ENCODE measurements at places on chromosomes 16 and 17.

GRCh38 chr17:50173335-50173941, 7.6 kb downstream of the SGCA start:
- DNase-seq: no peak

GRCh38 chr16:65445313-65446260, 323.7 kb upstream of the CDH11 start:
- DNase-seq: no peak

DNA sequence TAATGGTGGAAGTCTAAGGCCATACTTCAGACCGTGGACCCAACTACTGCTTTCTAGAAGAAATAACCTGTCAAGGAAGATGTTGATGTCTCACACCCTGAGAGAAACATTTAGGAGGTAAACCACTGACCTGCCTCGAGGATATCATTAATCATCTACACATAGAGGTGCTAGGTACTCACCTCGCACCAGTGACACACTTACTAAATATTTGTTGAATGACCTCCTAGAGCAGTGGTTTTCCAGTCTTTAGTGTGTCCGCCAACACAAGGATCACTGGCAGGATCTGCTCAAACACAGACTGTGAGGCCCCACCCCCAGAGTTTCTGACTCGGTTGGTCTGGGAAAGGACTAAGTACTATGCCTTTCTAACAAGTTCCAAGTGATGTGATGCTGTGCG, 197.4 kb upstream of the CACNG5 start:
- no peak for DNase-seq

DNA sequence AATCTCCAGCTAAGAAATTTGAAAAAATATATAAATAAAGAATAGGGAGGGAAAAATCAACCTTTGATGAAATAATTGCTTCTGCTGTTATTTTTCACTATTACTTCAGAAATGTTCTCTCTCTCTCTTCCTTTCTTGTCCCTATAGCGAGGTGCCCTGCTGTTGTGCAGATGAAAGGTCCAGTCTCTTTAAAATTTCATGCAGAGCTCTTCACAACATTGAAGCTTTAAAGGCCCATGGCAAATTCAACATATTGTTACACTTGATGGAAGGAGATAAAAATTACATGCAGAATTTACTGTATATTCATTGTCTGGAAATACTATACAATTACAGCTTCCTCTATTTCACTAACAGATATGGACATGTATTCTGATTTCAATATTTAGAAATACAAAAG, 86.4 kb upstream of the PSMD7 start:
- no peak for DNase-seq

GRCh38 chr17:5050278-5050677, 15.1 kb upstream of the SLC52A1 start:
- no peak for DNase-seq

DNA sequence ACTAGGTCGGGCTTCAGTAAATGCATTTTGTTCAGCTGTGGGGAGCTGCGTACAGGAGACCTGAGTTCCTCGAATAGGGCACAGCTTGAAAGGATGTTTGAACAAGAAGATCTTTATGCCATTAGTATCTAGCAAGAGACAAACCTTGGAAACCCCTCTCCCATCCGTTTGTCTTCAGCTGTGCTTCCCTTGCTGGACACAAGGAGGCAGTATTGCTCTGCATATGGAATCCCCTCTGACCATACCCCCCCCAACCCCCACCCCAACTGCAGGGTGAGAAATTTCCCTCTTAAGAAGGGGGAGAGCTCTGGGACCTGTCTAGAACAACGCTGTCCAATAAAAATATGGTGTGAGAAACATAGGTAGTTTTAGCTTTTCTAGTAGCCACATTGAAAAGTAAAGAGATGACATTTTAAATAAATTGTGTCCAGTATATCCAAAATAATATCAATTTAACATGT, 1.6 kb downstream of the MRM1 start:
- peak; percentile 87 for DNase-seq

DNA sequence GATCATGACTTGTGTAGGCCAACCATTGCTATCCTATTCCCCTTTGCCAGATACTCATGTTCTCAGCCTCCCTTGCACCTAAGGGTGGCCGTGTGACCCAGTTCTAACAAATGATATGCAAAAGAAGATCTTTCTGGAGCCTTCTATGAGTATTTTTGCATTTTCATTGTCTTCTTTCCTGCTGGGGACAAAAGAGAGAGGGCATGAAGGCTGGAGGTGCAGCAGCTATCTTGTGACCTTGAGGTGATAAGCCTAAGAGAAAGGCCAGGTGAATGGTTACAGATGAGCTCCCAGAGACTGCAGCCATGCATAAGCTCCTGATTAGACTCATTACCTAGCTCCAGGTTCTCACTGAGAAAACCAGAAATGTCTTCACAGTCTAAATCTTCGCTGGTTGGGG, 38.8 kb upstream of the PRKCB start:
- DNase-seq: no peak

GRCh38 chr17:29068818-29069217, 25.9 kb downstream of the PIPOX start:
- no peak for DNase-seq

DNA sequence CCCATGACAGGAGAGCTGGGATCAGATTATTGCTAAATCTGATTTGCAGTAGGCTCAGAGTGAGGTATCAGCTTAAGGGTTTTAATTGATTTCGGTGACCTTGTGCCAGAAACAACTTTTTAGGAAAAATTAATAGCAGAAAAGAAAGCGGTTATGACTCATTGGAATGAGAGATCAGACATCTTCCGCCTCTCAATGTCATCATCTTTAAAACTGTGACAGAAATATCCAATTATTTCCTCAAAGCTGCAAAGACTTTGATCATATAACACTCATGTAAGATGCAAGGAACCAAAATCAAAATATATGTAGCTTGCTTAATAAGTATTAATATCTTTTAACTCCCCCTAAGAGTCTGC, 190.1 kb upstream of the FOXF1 start:
- no peak for DNase-seq

DNA sequence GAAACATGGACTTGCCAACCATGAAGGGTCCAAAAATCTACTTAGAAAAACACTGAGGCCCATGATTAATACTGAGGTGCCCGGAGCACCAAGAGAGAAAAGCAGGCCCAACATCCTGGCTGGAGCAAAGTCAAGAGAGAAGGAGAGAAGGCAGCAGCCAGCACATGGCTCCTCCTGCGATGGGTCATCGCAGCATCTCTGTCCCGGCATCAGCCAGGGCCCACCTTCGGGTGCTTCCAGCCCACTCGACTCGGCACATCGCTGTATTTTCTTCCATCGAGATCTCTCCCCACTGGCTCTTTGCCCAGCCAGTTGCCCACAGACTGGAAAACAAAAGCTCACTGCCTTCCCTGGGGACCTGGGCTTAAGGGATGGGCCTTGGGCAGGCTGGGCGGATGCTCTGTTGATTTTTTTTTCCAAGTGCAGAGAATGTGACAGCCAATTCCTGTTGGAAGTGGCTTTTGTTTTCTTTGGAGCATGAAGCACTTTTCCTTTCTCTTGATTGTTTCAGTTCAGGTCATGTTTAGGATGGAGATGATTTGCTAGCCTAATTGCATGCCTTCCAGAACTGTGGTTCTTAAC, 58.1 kb downstream of the CYB5B start:
- DNase-seq: no peak

DNA sequence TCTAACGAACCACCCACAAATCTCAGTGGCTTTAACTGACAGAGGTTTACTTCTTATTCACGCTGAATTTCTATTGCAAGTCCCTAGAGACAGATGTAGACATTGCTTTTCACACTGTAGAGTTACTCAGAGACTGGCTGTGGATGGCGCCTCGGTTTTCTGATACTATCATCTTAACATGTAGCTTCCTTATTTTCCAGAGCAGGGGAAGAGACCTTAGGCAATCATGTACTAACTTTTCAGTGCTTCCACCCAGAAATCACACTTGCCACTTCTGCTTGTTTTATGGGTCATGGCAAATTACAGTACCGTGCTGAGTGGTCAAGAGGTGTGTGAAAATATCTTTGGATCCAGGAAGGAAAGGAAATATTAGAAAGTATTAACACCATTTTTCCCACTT, 65.4 kb downstream of the MAF start:
- no peak for DNase-seq

- DNase-seq: no peak
Observed at GRCh38 chr16:86831366-86831765, 253.0 kb downstream of the FOXL1 start.

- no peak for DNase-seq
Observed at GRCh38 chr16:85313526-85314301, 201.4 kb upstream of the CIBAR2 start.

- DNase-seq: no peak
Observed at GRCh38 chr17:76545918-76546555, 6.2 kb downstream of the PRCD start.

GRCh38 chr17:39813631-39814030, 50.5 kb downstream of the IKZF3 start:
- DNase-seq: peak; percentile 75

DNA sequence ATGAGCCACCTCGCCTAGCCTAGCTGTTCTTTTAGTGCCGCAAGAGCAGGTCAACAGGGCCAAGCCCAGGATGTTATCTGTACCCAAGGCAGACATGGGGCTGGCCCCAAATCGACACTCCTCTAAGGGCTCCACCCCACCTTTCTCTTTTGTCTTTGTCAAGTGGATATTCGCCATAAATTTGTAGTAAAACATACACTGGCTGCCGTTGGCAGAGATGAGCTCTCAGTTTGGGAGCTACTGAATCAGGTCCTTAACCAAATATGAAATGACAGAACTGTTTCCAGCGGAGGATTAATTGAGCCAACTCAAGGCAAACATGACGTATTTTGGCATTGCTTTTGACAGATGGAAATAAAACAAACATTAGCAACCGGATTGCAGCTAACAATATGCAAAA, 556.9 kb upstream of the CDH5 start:
- no peak for DNase-seq

- no peak for DNase-seq
Observed at GRCh38 chr17:59846394-59847165, 46.2 kb downstream of the TUBD1 start.

DNA sequence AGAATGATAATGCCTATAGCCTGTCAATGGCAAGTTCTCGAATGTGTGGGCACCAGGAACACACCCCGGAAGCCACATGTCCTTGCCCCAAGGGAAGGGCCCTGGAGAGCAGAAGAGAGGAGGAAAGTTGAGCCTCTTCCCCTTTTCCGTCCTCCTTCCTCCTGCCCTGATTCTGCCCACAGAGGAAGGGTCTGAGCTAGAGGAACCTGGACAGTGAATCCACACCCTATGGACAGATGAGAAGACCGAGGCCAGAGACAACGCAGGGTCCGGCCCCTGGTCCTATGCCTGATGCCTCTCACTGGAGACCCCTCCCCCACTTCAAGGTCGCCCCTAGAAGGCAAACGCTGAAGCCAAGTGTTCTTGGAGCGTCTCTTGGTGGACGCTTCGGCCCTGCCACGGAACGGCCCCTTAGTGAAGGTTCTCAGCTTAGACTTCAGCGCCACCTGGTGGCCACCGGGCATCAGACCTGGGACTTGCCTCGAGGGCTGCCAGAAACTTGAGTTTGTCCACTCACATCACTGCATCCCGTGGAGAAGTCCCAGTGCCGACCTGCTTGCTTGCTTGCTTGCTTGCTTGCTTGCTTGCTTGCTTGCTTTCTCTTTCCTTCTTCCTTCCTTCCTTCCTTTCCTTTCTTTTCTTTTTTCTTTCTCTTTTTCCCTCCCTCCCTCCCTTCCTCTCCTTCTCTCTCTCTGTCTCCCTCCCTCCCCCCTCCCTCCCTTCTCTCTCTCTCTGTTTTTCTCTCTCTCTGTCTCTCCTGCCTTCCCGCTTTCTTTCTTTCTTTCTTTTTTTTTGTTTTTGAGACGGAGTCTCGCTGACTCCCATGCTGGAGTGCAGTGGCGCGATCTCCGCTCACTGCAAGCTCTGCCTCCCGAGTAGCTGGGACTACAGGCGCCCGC, 20.6 kb upstream of the SPNS3 start:
- peak; percentile 92 for DNase-seq

DNA sequence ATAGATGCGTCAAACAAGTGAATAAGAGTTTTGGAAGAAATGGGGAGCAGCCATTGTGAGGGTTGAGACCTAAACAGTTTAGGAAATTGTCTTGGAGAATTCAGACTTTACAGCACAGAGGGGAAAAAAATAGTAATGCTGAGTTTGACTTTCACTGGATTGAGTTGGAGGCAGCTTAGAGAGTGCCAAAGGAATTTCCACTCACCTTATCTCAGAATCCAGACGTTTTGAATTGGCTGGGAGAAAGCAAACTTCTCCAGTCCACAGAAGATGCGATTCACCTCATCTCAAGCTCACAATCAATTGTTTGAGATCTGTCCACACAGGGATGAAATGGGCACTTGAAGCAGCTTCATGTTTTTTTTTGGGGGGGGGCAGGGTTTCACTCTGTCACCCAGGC, 663.5 kb upstream of the SALL1 start:
- DNase-seq: no peak

GRCh38 chr17:28379814-28380801, 8.6 kb downstream of the SARM1 start:
- no peak for DNase-seq

- DNase-seq: no peak
Observed at GRCh38 chr17:75845058-75845711, 981 bp upstream of the UNC13D start.
